ENCODE measurements at places on chromosomes 6 and 20. TPM values are rescaled to one million over a fixed set of nuclear protein-coding genes. Genes with fewer than 3 reads are reported as not detected.

Gene KHDC3L
- not detected for total RNA-seq

Gene MEI4
- not detected for total RNA-seq

Gene EDN1
- total RNA-seq: 0.26 TPM

Gene METTL24
- total RNA-seq: 2.6 TPM

Gene L3MBTL1
- total RNA-seq: 6.2 TPM

Gene TCP11
- total RNA-seq: 0.51 TPM

Gene SRC
- total RNA-seq: 20.3 TPM

Gene DCDC2
- total RNA-seq: not detected

Gene POU5F1
- under 0.01 TPM for total RNA-seq

Gene MDFI
- 3.3 TPM for total RNA-seq

Gene SIRPD
- not detected for total RNA-seq

Gene TIAM2
- 11.2 TPM for total RNA-seq

Gene ISM1
- 0.26 TPM for total RNA-seq

Gene SNPH
- 18.5 TPM for total RNA-seq

Gene ADGB
- total RNA-seq: not detected

Gene TSHZ2
- 2.6 TPM for total RNA-seq

Gene C6orf15
- total RNA-seq: not detected

Gene GPLD1
- under 0.01 TPM for total RNA-seq

Gene TXLNB
- total RNA-seq: 1.5 TPM

Gene XKR7
- total RNA-seq: not detected

Gene PRR18
- not detected for total RNA-seq

Gene EEF1A2
- 1.7 TPM for total RNA-seq

Gene APOM
- 1.0 TPM for total RNA-seq

Gene EPHA7
- total RNA-seq: under 0.01 TPM

Gene HTR1E
- not detected for total RNA-seq

Gene PRICKLE4
- total RNA-seq: 0.26 TPM

Gene NEU1
- 109 TPM for total RNA-seq

Gene SLC44A4
- not detected for total RNA-seq

Gene ZSCAN23
- total RNA-seq: 5.1 TPM

Gene LAMA4
- total RNA-seq: 494 TPM

Gene BPIFB1
- not detected for total RNA-seq

Gene KPNA5
- total RNA-seq: 11.6 TPM

Gene OR2J3
- total RNA-seq: not detected

Gene TUBB2B
- 5.1 TPM for total RNA-seq

Gene GNAS
- total RNA-seq: 421 TPM

Gene TSPO2
- not detected for total RNA-seq

Gene YIPF3
- 106 TPM for total RNA-seq

Gene NKX2-2
- not detected for total RNA-seq

Gene AGER
- total RNA-seq: 0.50 TPM

Gene SMAP1
- 14.4 TPM for total RNA-seq

Gene CTCFL
- total RNA-seq: not detected

Gene RBM12
- total RNA-seq: 29.9 TPM

Gene RSPO4
- total RNA-seq: not detected

Gene TAB2
- 27.2 TPM for total RNA-seq

Data from fibroblast of lung (primary cell).